Pulmonary artery endothelial cell (primary cell): ENCODE measurements at places on chromosomes 7 and 10.

GRCh38 chr7:72924386-72924732 is 536 bp upstream of the POM121 start:
- DNase-seq: no peak

DNA sequence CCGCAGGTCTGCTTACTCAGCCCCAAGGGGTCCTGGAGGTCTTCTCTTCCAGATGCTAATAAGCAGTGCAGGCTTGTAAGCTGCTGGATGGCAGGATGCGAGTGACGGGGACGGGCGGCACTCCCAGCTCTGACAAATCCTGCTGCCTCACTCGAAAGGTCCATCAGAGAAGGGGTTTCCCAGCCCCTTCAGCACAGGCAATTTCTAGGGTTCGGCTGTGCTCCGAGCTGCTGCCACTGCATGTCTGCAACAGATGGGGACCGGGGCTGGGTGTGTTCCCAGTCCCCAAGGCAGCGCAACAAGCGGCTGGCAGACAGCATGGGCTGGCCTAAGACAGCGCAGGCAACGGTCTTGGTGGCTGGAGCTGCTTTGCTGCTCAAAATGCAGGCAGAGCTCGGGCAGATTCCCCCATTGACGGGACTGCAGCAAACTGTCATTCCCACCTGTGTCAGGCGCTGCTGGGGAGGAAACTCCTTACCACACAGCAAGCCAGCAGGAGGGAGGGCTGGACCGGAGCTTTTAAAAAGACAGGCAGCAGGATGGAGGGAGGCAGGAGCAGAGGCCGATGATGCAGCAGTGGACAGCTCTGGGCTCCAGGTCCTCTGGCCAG is 62.4 kb downstream of the PRKAG2 start:
- DNase-seq: no peak

DNA sequence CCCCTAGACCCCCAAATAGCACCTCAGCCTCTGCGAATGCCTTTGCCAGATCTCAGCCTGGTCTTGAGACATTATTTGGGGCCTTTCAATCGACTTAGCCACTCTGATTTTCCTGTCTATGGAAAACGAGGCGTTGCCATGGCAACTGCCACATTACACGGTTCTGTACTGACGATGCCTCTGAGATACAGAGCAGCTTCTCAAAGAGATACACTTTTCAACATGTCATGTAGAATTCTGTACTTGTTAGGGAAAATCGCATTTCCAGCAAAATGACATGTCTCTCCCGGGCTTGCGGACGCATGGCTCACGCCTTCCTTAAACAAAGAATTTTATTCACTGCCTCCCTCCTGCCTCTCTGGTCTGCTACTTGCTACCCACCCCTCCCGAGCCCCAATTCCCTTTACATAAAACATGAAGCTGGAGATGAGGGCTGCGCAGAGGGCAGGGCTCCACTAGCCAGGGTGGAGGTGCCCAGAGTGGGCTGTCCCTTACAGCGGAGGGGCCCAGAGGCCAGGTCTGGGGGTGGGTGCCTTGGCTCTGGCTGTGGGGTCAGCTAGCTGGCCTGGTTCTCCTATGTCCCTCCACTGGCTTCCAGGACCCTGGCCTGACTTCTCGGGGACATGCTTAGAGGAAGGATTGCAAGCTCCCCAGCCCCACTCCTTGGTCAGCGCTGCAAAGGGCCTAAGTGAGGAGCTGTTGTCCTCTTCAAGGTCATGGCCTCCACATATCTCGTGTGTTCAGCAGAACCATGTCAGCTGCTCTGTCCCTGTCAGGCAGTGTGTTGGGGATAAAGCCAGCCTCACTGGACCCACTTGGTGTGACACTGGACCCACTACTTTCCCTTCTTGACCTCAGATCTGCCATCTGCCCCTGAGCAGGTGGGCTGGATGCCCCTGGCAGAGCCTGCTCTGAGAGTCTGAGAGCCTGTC is 342.5 kb downstream of the RPS24 start:
- DNase-seq: no peak

DNA sequence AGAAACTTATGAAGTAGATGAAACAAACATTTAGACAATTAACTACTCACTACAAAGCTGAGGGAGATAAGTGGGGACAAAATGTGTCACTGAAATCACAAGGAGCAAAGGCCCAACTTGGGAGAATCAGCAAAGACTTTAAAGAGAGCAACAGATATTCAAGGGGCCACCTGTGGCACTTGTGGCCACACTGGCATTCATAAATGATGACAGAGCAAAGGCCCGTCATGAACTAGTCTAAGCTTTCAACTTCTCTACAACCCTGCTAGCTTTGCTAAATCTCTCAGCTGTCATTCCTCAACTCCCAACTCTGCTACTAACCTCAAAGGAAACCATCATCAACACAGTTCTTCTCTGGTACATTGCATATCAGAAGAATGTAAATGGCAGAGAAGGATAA is 178.4 kb downstream of the CPEB3 start:
- no peak for DNase-seq

DNA sequence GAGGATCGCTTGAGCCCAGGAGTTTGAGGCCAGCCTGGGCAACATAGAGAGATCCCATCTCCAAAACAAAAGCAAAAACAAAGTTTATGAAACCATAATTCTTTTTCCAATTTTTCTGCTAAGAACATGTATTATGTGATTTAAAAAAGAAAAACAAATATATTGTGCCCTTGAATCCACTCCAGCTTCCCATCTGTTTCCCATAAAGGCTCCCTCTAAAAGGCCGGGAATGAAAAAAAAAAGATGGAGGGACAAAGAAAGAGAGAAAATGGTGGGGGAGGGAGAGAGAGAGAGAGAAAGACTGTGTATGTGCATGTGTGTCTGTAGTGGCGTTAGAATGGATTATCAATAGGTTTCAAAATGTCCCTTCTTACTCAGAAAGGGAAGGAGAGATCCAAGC is 20.5 kb upstream of the GSDME start:
- no peak for DNase-seq
